Stimulated activated CD4-positive, alpha-beta T cell treated with anti-CD3 and anti-CD28 coated beads, TNF-alpha, amount 100 ng/mL, for 24 hours (primary cell): ENCODE measurements at places on chromosomes 5 and 9.

DNA sequence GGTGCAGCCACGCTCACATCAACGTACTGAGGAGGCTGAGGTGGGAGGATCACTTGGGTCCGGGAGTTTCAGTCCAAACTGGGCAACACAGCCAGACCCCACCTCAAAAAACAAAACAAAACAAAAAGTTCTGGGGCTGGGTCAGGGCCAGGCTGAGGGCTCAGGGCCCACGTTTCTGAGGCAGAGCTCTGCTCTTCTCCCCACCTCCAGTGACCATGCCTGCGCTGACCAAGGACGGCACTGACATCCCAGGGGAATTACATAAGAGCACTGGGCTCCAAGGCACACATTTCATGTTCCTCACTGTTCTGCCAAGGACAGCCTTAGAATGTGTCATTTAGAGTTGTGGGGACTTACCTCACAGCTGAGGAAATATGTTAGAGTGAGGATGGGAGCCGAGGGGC, 40.4 kb upstream of the TESK1 start:
- no peak for DNase-seq

- DNase-seq: no peak
Measured at GRCh38 chr9:121692606-121693387, 41.4 kb downstream of the DAB2IP start.

DNA sequence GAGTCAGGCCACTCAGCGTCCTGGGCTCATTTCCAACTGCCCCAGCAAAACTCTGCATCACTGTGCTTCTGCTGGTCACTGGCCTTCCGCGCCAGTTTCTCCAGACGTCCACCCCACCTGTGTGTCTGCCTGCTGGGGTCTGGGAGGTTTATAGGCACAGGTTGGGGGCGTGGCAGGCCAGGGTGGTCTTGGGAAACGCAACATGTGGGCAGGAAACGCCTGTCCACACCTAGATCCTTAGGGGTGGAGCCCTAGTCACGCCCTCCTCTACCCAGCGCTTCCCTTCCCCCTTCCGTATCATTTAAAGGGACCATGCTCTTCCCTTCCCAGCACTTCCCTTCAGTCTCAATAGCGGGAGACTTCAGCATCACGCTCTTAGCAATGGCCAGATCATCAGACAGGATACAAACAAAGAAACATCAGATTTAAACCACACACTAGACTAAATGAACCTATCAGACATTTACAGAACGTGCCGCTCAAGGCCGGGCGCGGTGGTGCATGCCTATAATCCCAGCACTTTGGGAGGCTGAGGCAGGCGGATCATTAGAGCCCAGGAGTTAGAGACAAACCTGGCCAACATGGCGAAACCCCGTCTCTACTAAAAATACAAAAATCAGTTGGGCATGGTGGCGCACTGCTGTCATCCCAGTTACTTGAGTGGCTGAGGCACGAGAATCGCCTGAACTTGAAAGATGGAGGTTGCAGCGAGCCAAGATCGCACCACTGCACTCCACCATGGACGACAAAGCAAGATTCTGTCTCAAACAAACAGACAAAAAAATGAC, 11.8 kb upstream of the BTNL9 start:
- DNase-seq: no peak

DNA sequence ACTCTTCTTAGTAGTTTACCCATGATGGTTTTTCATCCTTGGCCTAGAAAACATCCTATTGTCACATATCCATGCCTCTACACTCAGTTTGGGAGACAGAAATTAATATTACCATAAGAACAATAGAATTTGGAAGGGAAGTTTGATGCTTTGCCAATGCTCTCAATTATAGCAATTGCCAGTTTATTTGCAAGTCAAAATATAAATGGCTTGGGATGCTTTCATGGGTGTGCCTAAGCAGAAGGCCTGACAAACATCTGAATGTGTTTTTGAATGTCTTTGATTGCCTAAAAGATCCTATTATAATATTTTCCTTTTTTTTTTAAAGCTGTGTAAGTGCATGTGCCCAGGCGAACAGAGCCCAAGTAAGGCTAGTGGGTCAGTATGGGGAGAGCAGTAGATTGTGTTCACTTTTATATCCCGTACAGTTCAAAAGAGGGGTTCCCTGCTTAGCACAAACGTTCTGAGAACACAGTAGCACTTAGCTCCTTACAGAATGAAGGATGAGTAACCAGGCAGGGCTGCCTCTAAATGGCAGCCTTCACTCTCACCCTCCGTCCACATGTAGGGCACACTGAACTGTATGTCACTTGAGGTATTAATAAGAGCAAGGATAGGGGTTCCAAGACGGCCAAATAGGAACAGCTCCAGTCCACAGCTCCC, 56.0 kb upstream of the AGXT2 start:
- no peak for DNase-seq

GRCh38 chr5:67636850-67637524, 440.4 kb upstream of the CD180 start:
- no peak for DNase-seq

DNA sequence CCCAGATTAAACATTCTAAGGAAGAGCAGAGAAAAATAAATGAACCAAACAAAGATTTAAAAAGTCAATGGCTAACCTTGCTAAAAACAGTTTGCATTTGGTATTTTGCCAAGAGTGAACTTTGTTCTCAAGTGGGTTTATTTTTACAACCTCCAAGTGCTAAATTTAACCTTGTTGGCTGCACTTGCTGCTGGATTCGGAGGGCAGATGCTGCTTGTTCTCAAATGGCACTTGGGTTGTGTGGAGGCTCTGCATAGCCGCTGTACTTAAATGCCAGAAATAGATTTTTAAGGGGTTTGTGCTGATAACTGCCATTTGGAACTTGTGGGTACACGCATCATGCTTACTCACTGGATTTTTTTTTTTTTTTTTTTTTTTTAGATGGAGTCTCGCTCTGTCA, 13.3 kb upstream of the SPATA24 start:
- DNase-seq: no peak

GRCh38 chr9:115106001-115106400, 12.0 kb downstream of the TNC start:
- no peak for DNase-seq

- no peak for DNase-seq
Measured at GRCh38 chr5:125026867-125027731, 280.7 kb upstream of the ZNF608 start.

- no peak for DNase-seq
Measured at GRCh38 chr5:143229426-143229895, 174.0 kb downstream of the NR3C1 start.

GRCh38 chr5:169670769-169671525, 33.9 kb downstream of the DOCK2 start:
- DNase-seq: no peak

DNA sequence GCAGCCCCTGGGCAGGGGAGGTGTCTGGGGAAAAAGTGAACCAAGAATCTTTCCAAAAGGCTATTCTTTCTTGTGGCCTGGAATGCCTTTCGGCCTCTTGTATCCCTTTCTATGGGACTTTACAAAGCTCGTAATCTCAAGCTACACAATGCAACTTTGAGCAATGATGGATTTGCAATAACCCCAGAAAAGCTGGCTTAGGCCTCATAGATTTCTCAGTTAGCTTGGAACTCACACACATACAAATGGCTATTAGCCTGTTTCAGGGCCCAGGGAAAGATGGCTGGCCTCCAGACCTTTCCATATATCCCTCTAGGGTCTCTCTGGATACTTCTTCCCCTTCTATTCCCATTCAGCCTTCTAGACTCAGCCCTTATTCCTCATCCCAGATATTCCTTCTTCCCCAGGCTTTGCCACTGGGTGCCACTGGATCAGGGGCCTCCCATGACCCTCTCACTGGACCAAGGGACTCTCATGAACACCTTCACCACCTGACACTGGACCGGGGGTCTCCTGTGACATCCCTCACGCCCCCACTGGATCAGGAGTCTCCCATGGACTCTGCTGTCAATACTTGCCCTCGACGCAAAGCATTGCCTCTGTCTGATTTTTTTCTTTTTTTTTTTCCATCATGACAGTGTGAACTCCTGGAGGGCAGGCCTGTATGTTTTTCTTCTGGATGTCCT, 59.5 kb downstream of the RAD23B start:
- no peak for DNase-seq

DNA sequence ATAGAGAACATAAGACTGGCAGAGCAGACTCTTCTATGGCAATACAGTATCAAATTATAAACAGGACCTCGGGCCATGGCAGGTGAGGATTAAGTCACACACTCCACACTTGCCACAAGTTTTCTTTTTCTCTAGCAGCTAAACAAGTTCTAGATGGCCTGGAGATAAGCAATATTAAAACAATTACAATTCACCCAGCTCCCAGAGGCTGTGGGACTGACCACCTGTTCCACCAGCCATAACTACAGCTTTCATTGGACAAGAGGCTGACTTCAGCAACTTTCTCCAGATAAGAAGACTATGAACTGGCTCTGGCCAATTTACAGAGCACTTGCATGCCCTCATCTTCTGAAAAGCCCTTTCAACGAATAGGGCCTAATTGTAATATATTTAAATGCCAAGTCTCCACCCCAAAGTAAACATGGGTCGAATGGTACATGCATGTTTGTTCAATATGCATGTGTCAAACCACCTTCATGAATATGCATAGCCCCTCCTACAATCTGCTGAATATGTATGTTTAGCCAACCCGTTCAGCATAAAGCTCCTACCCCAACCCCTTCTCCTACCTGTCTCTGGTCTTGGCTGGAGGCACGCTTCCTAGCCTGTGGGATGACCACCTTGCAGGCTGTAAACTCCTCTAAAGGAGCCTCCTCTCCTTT, 6.1 kb upstream of the CFAP157 start:
- no peak for DNase-seq

DNA sequence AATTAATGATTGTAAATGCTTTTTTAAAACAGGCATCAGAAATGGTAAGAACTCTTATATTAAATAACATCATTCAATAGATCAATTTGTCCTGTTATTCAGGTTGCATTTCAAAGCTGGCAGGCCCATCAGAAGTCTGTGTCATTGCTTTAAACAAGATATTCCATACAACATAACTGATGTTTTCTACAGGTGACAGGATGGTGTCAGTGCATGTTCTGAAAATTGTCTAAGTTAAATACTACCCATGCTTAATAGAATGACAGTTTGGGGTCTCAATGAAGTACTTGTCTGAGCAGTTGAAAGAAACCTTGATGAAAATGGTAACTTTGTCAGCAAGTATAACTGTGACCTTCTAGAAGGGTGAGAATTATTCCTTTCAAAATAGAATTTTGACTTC, 263.2 kb downstream of the ISL1 start:
- no peak for DNase-seq

DNA sequence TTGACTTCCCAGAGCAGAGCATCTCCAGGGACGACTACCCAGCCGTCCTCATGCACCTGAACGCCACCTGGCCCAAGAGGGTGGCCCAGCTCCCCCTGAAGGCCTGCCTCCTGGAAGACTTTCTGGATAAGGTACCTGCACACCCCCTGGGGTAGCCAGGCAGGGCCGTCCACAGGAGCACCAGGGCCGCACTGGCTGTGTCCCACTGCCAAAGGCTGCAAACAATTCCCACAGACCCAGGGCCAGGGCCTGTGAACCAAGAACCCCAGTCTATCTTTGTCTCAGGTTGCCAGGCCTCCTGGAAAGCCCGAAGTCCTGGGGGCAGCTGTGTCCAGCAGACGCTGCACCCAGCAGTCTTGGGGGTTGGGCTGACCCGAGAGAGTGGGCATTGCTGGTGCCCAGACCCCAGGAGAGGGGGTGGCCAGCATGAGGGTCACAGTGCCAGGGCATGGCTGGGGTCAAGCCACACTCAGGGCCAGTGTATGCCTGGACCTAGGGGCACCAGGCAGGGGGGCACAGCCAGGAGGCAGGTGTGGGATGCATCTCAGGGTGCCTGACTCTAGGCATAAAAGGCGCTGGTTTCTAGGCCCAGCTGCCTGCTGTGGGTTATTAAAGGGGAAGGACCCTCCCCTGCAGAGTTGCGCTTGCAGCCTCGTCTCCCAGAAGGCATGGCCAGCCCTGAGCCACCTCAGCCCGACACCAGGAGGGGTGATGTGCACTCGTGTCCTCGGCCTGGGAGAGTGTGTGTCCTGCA, 17.7 kb downstream of the SLC6A18 start:
- DNase-seq: no peak

- no peak for DNase-seq
Measured at GRCh38 chr9:33425128-33425533, 22.3 kb downstream of the AQP3 start.

DNA sequence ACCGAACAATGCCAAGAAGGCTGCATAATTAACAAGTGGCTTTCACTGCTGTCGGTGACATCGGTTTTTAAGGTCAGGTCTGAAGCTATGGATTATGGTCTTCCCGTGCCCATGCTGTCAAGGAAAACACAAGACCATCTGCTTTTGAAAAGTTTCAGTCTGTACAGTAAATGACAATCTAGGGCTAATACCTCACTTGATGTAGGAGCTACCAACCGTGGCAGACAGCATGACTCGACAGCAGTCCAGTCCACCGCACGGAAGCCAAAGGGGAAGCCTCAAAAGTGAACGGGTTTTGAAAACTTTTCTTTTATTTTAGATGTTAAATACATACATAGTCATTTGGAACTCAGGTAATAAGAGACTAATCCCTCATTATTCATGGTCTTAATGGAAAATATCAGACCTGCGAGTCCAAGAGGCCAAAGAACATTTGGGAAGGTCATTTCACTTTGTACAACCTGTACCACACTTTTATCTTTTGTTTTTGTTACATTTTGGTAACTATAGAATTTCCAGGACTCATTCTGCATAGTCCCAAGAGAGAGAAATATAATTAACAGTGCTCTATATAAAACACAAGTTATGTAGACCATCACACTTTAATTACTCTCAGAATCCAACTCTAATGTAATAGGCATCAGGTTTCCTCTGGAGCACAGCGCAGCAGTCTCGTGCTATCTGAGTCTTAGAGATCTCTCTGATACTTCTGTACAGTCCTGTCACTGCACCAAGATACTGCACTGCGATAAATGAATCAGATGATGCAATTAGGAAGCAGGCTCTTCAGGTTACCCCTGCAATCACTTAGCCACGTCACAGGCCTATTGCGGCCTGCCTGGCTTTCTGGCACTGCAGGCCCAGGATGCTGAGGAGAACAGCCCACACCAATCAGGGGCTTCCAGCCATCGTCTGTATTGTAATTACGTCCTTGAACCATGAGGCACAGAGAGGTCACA, 184.9 kb downstream of the FANCC start:
- no peak for DNase-seq

GRCh38 chr9:36928670-36929349, 105.3 kb downstream of the PAX5 start:
- DNase-seq: no peak

DNA sequence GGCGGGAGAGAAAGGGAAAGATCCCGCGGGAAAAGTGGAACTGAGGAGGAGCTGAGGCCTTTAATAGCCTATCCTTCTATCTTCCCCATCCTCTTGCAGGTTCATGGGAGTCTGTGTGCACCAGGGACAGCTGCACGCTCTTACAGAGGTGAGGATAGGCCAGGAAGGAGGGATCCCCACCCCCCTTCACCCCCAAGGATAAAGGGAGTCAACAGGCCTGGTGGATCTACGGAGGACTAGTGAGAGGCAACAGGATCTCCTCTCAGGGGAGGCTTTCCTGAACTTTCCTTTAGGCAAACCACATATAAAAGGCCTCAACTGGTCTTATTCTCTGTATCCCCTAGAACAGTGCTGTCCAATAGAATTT, 1.1 kb downstream of the TESK1 start:
- no peak for DNase-seq
